ENCODE measurements at places on chromosomes 13 and 19. TPM values are rescaled to one million over a fixed set of nuclear protein-coding genes. Genes with fewer than 3 reads are reported as not detected.

ADAMTS10 gene
- 43.3 TPM for total RNA-seq

KISS1R gene
- not detected for total RNA-seq

TMEM147 gene
- total RNA-seq, result 61.1 TPM

ANGPTL8 gene
- total RNA-seq, result 0.57 TPM

TMPRSS9 gene
- total RNA-seq, result not detected

DMPK gene
- 281 TPM for total RNA-seq

ZNF534 gene
- total RNA-seq, result 0.14 TPM

NCR1 gene
- not detected for total RNA-seq

C19orf67 gene
- not detected for total RNA-seq

LRRC25 gene
- 16.8 TPM for total RNA-seq

MYO1F gene
- 37.3 TPM for total RNA-seq

TMEM38A gene
- 1.9 TPM for total RNA-seq

COG6 gene
- total RNA-seq, result 47.7 TPM

DNA sequence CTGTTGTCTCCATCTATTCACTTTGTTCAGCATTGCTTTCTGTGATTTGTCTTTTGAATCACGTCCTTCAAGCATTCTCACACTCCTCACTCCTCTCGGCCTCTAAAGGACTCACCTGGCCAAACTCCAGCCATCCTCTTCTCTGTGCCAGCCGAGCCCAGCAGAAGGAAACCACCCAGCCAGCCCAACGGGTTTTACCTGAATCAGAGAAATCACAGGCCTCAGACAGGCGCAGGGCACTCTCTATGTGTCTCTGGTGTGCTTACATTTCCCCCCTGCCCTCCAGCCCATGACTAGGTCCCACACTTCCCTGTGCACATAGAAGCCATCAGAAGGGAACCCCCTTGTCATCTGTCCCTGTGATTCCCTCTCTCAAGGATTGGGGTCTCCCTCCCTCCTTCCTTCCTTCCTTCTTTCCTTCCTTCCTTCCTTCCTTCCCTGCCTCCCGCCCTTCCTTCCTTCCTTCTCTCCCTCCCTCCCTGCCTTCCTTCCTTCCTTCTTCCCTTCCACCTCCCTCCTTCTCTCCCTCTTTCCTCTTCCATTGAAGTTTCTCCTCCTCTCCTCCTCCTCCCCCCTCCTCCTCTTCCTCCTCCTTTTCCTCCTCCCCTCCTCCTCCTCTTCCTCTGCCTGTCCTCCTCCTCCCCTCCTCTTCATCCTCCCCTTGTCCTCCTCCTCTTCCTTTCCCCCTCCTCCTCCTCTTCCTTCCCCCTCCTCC, 8.8 kb upstream of the ZNF541 start:
- no peak for DNase-seq

- DNase-seq, result no peak
Observed at GRCh38 chr13:44404261-44405132, 30.9 kb downstream of the SERP2 start.

DNA sequence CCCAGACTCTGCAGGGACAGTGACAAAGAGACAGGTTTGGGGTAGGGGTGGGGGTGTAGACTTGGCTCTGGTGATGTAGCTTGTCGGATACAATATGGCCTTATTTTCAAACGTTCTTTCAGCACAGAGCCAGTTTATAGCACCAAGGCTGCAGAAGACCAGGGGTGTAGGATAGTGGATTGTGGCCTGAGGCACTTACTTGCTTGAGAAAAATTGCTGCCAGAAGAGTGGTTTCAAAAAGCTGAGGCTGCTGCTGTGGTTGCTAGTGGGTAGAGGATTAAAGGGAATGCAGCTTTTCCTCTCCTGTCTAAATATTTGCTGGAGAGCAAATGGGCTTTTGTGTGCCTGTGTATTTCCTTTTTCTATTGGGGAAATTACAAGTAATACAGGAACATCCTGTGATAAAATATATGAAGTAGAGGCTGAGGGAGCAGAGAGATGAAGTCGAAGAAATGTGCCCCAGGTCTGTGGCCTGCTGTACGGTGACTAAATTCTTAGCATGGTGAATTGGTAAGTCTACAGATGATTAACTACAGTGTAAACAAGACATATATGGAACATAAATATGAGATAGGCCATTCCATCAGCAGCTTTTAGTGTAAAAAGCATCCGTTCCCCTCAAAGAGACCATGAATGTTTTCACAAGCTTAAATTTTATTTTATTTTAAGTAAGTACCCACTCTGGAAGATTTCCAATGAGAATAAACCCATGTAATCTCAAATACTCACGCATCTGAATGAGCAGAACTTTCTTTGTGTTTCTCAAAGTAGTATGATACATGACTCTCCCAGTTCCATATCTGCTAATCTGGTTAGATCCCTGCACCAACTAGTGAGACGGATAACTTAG, 112.9 kb downstream of the LRCH1 start:
- DNase-seq, result no peak

GRCh38 chr19:46016426-46017094, 6.3 kb downstream of the PGLYRP1 start:
- DNase-seq, result peak; percentile 95

- DNase-seq, result no peak
Observed at GRCh38 chr13:24931450-24932251, 164.3 kb upstream of the PABPC3 start.

GRCh38 chr19:18603958-18604819, 2.4 kb downstream of the CRLF1 start:
- no peak for DNase-seq

DNA sequence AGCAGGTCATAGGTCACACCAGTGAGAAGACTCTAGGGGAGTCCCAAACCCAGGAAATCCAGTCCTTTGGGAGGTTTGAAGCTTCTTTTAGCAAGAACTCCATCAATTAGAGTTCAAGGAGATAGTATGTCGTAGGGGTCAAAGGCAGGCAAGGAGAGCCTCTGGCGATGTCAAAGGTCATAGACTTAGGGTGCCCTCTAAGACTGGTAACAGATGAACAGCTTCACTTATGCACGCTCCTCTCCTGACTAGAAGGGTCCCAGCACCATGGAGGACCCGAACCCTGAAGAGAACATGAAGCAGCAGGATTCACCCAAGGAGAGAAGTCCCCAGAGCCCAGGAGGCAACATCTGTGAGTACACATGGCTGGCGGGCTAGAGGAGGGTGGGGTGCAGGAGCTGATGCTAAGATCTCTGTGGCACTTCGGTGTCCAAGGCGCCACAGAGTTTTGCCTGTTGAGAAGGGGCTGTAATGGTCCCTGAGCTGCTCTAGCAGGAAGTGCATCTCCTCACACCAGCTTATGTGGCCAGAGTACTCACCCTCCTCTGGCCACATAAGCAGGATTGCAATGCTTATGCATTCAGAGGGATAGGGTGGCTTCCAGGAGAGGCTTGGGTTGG, 557 bp downstream of the ZNF576 start:
- DNase-seq, result no peak

- DNase-seq, result no peak
Observed at GRCh38 chr13:26568132-26568815, 10.8 kb downstream of the WASF3 start.

DNA sequence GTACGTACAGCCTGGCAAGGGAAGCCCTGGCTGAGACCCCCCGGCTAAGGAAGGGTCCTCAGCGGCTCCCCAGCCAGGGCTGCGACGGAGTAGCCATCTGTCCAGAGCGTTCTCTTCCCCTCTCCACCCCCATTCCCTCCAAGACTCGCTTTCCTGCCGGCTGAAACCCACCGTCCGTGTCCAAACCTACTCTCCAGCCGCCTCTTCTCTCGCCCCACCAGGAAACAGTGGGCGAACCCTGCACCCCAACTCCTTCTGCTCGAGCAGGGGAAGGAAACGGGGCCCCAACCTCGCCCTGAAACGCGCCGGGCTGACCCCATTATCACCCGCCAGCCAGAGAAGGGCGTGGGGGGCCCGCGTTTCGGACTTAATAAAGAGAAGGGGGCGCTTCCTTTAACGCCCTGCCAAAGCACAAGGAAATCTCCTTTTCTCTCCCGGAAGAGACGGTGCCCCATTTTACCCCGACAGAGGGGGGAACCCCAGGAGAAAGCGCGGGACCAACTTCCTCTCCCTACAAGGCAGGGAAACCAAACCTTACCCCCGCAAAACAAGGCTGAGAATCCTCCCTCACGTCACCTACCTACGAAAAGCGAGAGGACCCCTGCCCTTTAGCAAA, 2.5 kb downstream of the ZC3H4 start:
- DNase-seq, result no peak

GRCh38 chr19:43362745-43363144, 9.3 kb downstream of the CD177 start:
- no peak for DNase-seq

DNA sequence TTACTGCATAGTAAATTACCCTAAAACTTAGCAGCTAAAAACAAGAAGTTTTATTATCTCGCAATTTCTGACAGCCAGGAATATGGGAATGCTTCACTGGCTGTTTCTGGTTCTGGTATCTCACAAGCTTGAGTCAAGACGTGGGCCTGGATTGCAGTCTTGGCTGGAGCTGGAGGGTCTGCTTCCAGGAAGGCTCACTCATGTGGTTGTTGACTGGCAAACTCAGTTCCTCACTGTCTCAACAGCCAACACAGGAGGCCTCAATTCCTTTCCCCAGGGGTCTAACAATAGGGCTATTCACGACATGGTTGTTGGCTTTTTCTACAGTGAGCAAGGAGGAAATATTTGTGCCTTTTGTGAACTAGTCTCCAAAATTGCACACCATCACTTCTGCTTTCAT, 146.3 kb downstream of the GPC5 start:
- DNase-seq, result no peak

GRCh38 chr19:976476-976875, 7.7 kb upstream of the WDR18 start:
- DNase-seq, result no peak

- DNase-seq, result no peak
Observed at GRCh38 chr13:114303700-114304327, 10.5 kb upstream of the CHAMP1 start.

GRCh38 chr13:95833719-95834118, 156.8 kb downstream of the DNAJC3 start:
- DNase-seq, result no peak

- DNase-seq, result no peak
Observed at GRCh38 chr13:101785858-101786257, 333.4 kb downstream of the ITGBL1 start.

DNA sequence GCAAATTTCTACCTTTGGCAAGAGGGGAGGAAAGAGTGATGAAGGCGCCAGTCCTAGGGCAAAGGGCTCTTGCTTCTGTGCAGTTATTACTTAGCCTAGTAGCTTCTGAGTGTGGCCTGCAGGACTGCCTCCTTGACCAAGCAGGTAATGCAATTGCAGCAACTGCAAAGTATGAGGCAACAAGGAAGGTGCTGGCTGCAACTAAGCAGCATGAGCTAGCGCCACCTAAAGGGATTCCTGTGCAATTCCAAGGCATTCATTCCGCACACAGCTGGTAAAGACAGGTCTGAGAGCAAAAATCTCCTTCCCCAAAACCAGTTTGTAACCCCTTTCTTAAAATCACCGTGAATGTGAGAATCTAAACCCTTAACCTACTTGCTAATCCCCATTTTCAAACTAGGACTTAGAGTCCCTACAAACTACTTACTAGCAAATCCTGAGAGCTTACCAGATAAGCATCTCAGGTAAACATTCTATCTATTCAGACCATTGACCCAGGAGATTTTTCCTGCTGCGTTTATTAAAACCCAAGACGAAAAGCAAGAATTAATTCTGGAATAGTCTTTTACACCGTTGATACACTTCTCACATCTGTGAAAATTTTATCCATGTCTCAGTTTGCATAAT, 62.9 kb downstream of the DCT start:
- DNase-seq, result no peak

- no peak for DNase-seq
Observed at GRCh38 chr19:47107953-47108746, 5.4 kb downstream of the ZC3H4 start.

DNA sequence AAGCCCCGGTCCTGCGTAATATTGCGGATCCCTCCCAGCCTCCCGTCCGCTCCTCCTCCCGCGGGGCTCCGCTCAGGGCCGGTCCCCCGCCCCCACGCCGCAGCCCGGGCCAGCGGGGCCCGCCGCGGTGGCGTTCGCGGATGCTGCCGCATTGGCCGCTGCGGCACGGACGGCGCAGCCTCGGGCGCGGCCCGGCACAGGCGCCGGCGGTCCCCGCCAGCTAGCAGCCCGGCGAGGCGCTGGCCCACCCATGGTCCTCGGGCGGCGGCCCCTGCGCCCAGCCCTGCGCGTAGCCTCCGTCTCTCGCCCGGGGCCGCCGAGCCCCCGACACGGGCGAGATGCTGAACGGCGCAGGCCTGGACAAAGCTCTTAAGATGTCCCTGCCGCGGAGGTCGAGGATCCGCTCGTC, at the start of gene ATP8A2:
TSS of gene ATP8A2 (plus strand) at position 100 of the 409 bp plus-strand sequence. CDS start at position 339, 239 bp downstream.
- no peak for DNase-seq

DNA sequence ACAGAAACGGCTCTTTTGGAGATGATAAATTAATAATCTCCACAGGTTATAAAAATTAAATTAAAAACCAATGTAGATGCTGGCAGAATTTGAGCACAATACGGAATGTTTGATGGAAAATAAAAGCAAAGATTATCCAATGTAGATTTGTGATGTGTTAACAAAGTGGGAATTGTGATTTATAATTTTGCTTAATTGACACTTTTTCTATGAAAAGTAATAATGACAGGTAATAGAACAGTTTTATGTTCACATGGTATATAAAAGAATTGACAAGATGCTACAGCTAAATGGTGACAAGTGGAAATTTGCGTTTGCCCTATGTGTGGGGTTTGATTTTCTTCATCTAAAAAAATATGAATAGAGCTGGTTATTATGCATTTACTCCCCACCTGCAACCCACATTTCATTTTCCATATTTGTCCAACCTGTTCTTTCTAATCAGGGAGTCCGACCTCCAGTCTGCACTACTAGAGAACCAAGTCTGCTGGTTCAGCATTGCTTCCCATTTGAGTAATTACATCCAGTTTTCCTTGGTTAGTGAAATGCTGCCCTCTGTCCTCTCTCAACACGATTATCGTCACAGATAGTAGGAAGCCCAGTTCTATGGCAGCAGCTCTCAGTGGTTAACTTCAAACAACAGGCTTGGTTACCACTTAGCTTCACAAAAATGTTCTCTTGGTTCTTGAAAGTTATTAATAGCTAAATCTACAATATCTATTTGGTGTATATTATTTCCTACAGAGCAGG, 61.4 kb upstream of the SLITRK1 start:
- DNase-seq, result no peak

DNA sequence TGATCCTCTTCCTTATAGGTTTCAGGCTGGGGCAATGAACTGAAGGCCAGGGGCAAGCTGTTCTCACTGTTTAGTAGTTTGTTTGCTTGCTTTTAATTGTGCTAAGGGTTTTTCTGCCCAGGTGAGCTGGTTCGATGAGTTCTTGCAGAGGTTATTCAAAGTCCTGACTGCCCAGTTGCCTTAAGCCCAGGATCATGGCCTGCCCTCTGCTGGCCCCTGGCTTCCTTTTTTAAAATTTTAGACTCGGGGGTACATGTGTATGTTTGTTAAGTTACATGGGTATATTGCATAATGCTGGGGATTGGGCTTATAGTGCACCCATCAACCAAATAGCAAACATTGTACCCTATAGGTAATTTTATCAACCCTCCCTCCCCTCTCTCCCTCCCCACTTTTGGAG, 65.7 kb downstream of the ZNF536 start:
- no peak for DNase-seq

- DNase-seq, result no peak
Observed at GRCh38 chr13:98260357-98261164, 83.5 kb upstream of the RNF113B start.

- no peak for DNase-seq
Observed at GRCh38 chr19:38815059-38816001, 2.6 kb upstream of the LGALS4 start.
